ENCODE measurements at places on chromosomes 6 and 20. TPM values are rescaled to one million over a fixed set of nuclear protein-coding genes. Genes with fewer than 3 reads are reported as not detected.

TTI1 gene
- 22.2 TPM for total RNA-seq

HLA-DMB gene
- 2.2 TPM for total RNA-seq

FERMT1 gene
- total RNA-seq, result 15.8 TPM

PTCHD4 gene
- total RNA-seq, result 0.07 TPM

EXOC2 gene
- 10.1 TPM for total RNA-seq

RIN2 gene
- total RNA-seq, result 22.7 TPM

RGS17 gene
- total RNA-seq, result 7.4 TPM

SOX4 gene
- total RNA-seq, result 9.8 TPM

OPN5 gene
- not detected for total RNA-seq

Data from A549 treated with Mapracorat at 1 μM for 4 hours (cell line).